ENCODE measurements at places on chromosomes 1 and 21. TPM values are rescaled to one million over a fixed set of nuclear protein-coding genes. Genes with fewer than 3 reads are reported as not detected.

Gene LCE2A
- total RNA-seq, result not detected

Gene CELA3B
- not detected for total RNA-seq

Gene HPCA
- total RNA-seq, result 0.35 TPM

Gene LCE3D
- total RNA-seq, result not detected

Gene ANGPTL1
- total RNA-seq, result 19.2 TPM

Gene PRR9
- not detected for total RNA-seq

Gene HSD3B1
- total RNA-seq, result not detected

Gene OR10T2
- not detected for total RNA-seq

Gene FAM89A
- 18.8 TPM for total RNA-seq

Gene ZFYVE9
- 15.2 TPM for total RNA-seq

Gene BMP8A
- 0.82 TPM for total RNA-seq

Gene PCSK9
- 18.7 TPM for total RNA-seq

Gene C1orf146
- not detected for total RNA-seq

Gene RIMS3
- 4.4 TPM for total RNA-seq

Gene PRAMEF20
- total RNA-seq, result not detected

Gene HES2
- 6.6 TPM for total RNA-seq

Gene SLC35F3
- 0.58 TPM for total RNA-seq

Gene NOS1AP
- 4.2 TPM for total RNA-seq

Gene SYTL1
- 44.1 TPM for total RNA-seq

Gene EPB41
- 51.2 TPM for total RNA-seq

Gene RHD
- 0.44 TPM for total RNA-seq

Gene SLFNL1
- total RNA-seq, result 4.9 TPM

Gene DYNLT5
- 0.73 TPM for total RNA-seq

Gene VWA5B1
- total RNA-seq, result 0.29 TPM

Gene OR6K3
- 0.21 TPM for total RNA-seq

Gene TTC4
- 20.0 TPM for total RNA-seq
